ENCODE measurements at places on chromosomes 4 and X.

- DNase-seq: no peak
Observed at GRCh38 chr4:2925496-2925895, 37.7 kb downstream of the NOP14 start.

GRCh38 chr4:83378419-83378818, 43.8 kb upstream of the HPSE start:
- no peak for DNase-seq

DNA sequence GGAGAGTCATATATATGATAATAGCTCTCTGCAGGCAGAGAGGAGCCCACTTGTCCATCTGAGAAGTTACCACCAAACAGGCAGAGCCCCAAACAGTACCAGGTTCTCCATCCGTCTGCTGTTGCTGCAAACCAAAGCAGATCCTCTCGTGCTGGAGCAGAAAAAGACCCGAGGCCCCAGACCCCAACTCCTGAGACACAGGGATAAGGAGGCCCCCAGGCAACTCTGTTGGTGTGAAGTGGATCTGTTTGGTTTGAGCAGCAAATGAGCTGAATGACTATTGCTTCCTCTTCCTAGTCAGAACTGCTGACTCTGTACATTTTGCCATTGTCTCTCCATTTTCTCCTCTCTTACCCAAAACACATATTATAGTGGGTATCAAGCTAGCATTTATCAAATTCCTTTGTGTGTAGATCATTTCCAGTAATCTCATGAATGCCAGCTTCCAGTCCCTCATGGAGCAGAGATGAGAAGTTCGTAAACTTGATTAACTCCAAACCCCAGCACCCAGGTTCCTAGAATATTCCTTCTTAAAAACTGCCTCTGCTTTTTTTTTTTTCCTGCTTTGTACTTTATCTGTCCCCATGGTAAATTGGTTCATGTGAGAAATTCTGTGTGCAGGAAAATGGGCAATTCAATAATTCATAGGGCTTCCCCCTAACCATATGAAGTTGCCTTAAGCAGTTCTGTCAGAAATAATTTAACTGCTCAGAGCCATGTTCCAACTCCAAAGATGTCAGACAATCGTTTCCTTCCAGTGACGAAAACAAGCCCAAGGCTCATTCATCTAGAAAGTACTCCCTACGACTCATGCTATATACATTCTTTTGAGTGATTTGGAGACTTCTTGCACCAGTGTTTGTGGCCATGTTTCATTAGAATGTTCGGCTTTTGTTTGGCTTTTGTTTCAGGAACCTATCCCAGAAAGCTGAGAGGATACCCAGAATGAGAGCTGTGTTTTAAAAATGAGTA, 98.6 kb upstream of the ATXN3L start:
- DNase-seq: no peak

GRCh38 chr4:1241466-1241935, 7.4 kb downstream of the CTBP1 start:
- no peak for DNase-seq

- no peak for DNase-seq
Observed at GRCh38 chr4:123972031-123972430, 575.4 kb downstream of the SPRY1 start.

DNA sequence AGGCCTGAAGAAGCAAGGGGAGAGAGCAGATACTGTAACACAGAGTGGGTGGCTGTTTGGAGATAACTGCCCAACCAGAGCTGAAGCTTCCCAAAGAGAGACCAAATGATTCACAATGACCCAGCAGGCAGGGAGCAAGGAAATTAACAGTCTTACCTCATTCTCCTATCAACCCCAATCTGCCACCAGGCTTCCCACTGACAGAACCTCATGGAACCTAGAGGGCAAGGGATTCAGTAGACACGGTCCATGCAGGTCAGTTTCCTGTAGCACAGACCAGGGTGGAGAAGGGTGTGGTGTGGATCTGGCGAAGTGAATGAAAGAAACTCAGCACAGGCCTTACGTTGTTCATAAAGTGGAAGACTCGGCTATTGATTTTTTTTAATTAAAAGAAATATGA, 60.7 kb upstream of the ALB start:
- DNase-seq: no peak

- no peak for DNase-seq
Observed at GRCh38 chrX:56661193-56661592, 67.8 kb upstream of the NBDY start.

- DNase-seq: no peak
Observed at GRCh38 chr4:67546971-67547370, 1.7 kb upstream of the CENPC start.

DNA sequence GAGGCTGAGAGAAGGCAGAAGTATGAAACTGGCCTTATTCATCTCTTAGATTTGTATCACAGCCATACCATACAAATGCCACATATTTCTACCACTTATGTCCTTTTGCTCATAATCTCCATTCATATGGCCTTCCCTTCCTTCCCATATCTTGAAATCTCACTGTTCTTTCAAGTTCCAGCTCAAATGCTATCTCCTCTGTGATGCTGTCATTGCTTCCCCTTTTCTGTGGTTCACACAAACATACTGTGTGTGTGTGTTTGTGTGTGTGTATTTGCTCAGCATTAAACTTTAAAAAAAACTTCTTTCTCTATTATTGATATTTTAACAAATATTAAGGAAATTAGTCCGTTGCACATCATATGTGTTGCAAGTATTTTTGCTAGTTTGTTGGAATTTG, 26.7 kb downstream of the PHKA1 start:
- no peak for DNase-seq

- DNase-seq: no peak
Observed at GRCh38 chr4:48970471-48970921, 15.6 kb upstream of the CWH43 start.

DNA sequence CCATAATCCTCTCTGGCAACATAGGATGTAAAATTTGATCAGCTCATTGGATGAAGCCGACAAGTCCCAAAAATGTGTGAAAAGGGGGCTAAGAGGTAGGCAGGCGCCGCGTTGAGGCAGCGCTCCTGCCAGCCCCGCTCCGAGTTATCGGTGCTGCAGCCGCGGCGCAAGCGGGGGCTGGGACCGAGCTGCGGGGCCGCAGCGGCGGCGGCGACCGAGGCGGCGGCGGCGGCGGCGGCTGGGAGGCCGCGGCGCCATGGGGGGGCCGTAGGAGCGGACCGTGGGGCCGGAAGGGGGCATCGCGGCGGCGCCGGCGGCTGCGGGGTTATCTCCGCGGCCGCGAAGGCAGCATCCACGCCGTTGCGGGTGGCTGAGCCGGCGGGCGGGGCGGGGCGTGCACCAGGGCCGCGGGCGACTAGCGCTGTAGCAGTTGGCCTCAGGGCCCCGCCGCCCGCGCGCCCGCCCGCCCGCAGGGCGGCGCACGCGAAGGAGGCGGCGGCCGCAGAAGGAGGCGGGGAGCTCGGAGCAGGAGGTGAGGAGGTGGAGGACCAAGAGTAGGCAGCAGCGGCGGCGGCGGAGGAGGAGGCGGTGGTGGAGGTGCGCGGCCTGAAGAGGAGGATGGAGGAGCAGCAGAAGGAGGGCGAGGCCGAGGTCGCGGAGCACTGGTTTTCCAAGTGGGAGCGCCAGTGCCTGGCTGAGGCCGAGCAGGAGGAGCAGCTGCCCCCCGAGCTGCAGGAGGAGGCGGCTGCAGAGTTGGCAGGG, 126.0 kb upstream of the CXorf66 start:
- DNase-seq: no peak

- DNase-seq: no peak
Observed at GRCh38 chrX:154720067-154720466, 30.8 kb downstream of the GAB3 start.

GRCh38 chr4:20028645-20029044, 223.1 kb upstream of the SLIT2 start:
- DNase-seq: no peak

- no peak for DNase-seq
Observed at GRCh38 chr4:7649741-7650531, 215.2 kb upstream of the PSAPL1 start.

- DNase-seq: no peak
Observed at GRCh38 chr4:125732632-125733031, 417.9 kb downstream of the FAT4 start.

DNA sequence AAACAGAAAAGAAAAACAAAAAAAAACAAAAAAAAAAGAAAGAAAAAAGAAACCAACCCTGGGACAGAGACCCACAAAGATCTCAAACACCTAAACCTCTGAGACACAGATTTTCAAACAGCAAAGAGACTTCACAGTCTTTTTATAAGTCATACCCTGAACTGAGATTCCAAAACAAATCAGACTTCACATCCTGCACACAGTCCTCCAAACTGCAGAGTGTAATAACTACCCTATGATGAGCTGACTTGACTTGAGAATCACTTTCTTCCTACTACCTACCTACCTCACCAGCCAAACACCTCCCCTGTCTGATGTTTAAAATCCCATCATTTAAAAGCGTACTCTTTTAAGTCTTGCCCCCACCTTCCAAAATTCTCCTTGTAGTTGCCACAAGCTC, 25.2 kb upstream of the GLOD5 start:
- DNase-seq: no peak

- DNase-seq: no peak
Observed at GRCh38 chr4:36206012-36206411, 38.3 kb downstream of the ARAP2 start.

GRCh38 chrX:85619962-85620361, 240.5 kb upstream of the POF1B start:
- no peak for DNase-seq

DNA sequence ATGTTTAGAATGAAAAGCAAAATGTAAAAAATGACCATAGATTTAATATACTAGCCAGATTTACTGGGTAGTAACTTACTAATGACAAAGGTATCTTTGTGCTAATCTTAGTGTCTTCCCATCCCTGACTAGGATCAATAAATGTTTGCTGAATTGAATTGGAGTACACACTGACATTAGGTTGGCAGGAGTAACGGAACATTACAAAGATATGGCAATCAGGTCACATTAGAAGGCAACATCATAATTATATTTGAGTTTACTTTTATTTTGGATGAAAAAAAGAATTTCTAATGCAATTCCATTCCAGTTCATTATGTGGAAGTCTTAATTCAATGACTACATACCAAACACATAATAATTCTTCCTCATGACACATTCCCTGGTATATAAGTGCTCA, 77.8 kb downstream of the MID1 start:
- DNase-seq: no peak

- no peak for DNase-seq
Observed at GRCh38 chrX:47446431-47446830, 36.6 kb downstream of the ZNF41 start.

GRCh38 chrX:71533851-71534561, 1.1 kb downstream of the OGT start:
- no peak for DNase-seq

GRCh38 chrX:150058728-150059127, 120.4 kb upstream of the EOLA2 start:
- no peak for DNase-seq

- DNase-seq: no peak
Observed at GRCh38 chrX:75181721-75182120, 25.6 kb upstream of the ABCB7 start.

DNA sequence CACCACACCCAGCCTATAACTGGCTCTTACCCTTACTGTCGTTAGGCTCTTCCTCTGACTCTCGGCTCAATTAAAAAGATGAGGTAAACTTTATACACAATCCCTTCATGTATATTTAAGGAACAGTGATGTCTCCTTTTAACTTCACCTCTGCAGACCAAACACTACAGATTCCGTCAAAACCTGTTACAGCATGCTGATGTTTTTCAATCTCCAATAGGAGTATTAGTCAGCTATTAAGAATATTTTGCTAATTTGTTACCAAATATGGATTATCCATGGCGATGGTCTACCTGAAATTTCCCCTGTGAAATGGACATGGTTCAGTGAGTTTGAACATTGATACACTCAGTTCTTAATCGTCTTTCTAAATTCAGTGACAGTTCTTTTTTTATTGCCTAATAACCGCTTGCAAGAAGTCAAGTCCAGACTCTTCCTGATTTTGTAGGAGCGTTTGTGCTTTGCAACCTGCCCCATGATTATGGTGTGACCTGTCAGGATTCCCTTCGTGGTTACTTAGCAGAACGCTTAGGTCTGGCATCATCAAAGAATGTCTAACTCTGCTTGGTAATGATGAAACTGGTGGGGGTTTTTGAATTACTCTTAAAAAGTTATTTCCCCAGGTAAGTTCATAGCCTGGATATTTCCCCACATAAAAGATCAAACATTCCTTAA, 72.2 kb upstream of the STOX2 start:
- no peak for DNase-seq

- no peak for DNase-seq
Observed at GRCh38 chr4:120942776-120943175, 20.2 kb upstream of the PRDM5 start.

DNA sequence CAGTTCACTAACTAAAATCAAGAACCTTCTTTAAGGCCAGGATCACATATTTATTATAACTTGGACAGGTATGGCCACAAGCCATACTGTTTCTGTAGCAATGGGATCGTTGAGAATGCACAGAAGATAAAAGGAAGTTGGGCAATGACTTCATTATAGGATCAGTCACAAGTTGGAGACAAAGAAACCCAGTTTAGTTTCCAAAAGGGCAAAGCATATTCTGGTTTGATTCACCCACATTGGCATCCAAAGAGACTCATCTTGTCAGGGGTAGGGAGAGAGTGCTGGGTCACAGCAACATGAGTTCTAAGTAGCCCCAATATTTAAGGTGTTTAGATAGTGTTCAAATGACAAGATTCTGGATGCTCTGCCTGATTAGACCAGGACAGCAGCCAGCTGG, 317.1 kb upstream of the GALNT7 start:
- DNase-seq: no peak

GRCh38 chr4:76589872-76590797, 155.1 kb downstream of the SHROOM3 start:
- no peak for DNase-seq

GRCh38 chrX:140317462-140317861, 187.4 kb downstream of the SOX3 start:
- DNase-seq: no peak

- DNase-seq: no peak
Observed at GRCh38 chr4:100582146-100582545, 64.3 kb upstream of the EMCN start.

- no peak for DNase-seq
Observed at GRCh38 chrX:131264665-131265064, 24.4 kb downstream of the IGSF1 start.

- DNase-seq: no peak
Observed at GRCh38 chr4:158671665-158671914, at the start of gene C4orf46. TSS of gene C4orf46 (minus strand) at chr4:158671887. CDS start at chr4:158671801, 86 bp downstream.

- no peak for DNase-seq
Observed at GRCh38 chr4:85967872-85968271, 392.0 kb downstream of the MAPK10 start.

GRCh38 chr4:132691668-132692067, 457.4 kb upstream of the PCDH10 start:
- no peak for DNase-seq

DNA sequence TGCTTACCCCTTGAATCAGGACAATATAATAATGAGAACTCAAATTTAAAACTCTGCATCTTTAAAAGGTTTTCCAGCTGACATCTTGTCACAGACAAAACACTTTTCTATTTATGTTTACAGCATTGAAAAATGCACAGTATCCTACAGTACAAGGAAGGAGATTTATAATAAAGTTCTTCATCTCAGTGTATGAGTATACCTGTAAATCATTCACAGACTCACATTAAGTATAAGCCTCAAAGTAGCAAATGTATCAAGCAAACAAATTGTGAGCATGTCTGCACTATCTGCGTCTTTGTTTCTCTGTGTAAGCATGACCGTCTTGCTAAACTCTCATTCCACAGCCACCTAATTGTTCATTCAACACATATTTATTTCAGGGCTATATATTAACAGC, 52.8 kb downstream of the PPP1R2C start:
- no peak for DNase-seq

- DNase-seq: no peak
Observed at GRCh38 chr4:144645631-144646522, at the start of gene HHIP. TSS of gene HHIP (plus strand) at chr4:144646156. CDS start at chr4:144646676, 520 bp downstream.
